ENCODE measurements at places on chromosomes 6 and 20. TPM values are rescaled to one million over a fixed set of nuclear protein-coding genes. Genes with fewer than 3 reads are reported as not detected.

DNA sequence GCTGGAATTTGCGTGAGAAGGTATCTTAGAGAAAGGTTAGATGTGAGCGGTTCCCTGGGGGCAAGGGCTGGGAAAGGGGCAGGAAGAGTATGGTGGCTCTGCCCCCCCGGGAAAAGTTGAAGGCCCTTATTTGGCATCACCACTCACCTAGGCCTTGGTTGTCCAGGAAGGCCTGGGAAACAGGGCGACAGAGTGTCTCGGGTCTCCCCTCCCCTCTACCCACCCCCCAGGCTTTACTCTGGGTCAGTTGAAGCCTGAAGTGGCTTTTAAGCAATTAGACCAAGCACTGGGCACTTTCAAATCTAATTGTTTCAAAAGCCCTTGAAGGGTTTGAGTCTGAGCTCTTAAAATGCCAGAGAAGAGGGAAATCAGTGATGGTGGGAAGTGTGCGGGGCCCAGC, 30.2 kb upstream of the FOXP4 start:
- no peaks in the 10 kb centered on the region for H3K4me1 ChIP-seq
- H3K36me3 ChIP-seq, result no peaks in the 10 kb centered on the region
- H3K4me3 ChIP-seq, result no peak overlapping the region
- H3K27ac ChIP-seq, result no peak overlapping the region
- no peak for DNase-seq

- peak overlapping the region; percentile 87 for H3K27ac ChIP-seq
- no peaks in the 10 kb centered on the region for H3K27me3 ChIP-seq
- H3K4me3 ChIP-seq, result peak overlapping the region; percentile 85
- DNase-seq, result no peak
Observed at GRCh38 chr6:41942067-41942851, 651 bp upstream of the CCND3 start.

GRCh38 chr6:10540073-10540746, 19.1 kb downstream of the GCNT2 start:
- H3K27ac ChIP-seq, result no peak overlapping the region
- H3K27me3 ChIP-seq, result no peaks in the 10 kb centered on the region
- no peaks in the 10 kb centered on the region for H3K4me1 ChIP-seq
- H3K4me3 ChIP-seq, result no peak overlapping the region

- no peak for DNase-seq
- H3K4me3 ChIP-seq, result no peak overlapping the region
- peaks cover 5% of the 10 kb centered on the region for H3K36me3 ChIP-seq
- H3K4me1 ChIP-seq, result no peaks in the 10 kb centered on the region
Observed at GRCh38 chr6:1825926-1826325, 216.2 kb downstream of the FOXC1 start.

- H3K27me3 ChIP-seq, result no peaks in the 10 kb centered on the region
- H3K4me1 ChIP-seq, result peaks cover 29% of the 10 kb centered on the region
- H3K36me3 ChIP-seq, result peaks cover 32% of the 10 kb centered on the region
Observed at GRCh38 chr6:31797588-31797987, 2.0 kb upstream of the VARS1 start.

GRCh38 chr6:43734294-43734665, 35.7 kb upstream of the VEGFA start:
- no peaks in the 10 kb centered on the region for H3K27me3 ChIP-seq
- H3K27ac ChIP-seq, result no peak overlapping the region
- H3K36me3 ChIP-seq, result peaks cover 8% of the 10 kb centered on the region

- peaks cover 4% of the 10 kb centered on the region for H3K4me1 ChIP-seq
- no peak overlapping the region for H3K27ac ChIP-seq
- no peak overlapping the region for H3K4me3 ChIP-seq
- no peak for DNase-seq
- H3K27me3 ChIP-seq, result peaks cover 5% of the 10 kb centered on the region
Observed at GRCh38 chr6:144075187-144075586, 20.2 kb downstream of the SF3B5 start.

GRCh38 chr6:12001706-12002435, 10.2 kb upstream of the HIVEP1 start:
- no peak overlapping the region for H3K27ac ChIP-seq
- H3K27me3 ChIP-seq, result no peaks in the 10 kb centered on the region
- peaks cover 21% of the 10 kb centered on the region for H3K4me1 ChIP-seq

DNA sequence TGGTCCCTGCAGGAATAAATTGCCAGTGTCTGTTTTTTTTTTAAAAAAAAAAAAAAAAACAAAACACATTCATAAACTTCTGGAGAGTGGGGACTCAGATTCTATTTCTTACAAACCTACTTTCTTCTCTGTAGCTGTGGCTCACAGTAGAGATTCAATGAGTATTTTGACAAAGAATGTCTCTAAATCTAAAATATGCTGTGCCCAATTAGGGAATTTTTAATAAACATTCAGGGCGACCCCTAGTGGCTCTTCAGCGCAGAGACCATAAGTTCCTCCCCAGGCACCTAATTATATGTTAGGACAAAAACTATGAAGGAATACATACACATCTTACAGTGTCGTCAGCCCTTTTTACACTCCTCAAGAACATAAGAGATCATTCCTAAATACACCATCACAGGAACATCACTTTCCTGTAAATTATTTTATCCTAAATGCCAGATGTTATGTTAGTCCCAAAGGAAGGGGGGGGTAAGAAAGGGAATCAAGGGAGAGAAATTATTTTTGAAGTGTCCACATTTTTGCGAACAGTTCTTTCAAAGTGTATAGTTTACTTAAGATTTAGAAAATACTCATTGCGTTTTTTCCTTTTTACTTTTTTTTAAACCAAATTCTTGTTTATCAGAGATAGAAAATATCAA, 21.8 kb upstream of the NAA20 start:
- H3K36me3 ChIP-seq, result no peaks in the 10 kb centered on the region
- H3K27ac ChIP-seq, result no peak overlapping the region
- DNase-seq, result no peak
- H3K4me1 ChIP-seq, result no peaks in the 10 kb centered on the region

GRCh38 chr20:32358883-32359632, 927 bp downstream of the ASXL1 start:
- H3K4me1 ChIP-seq, result peaks cover 64% of the 10 kb centered on the region
- H3K27ac ChIP-seq, result peak overlapping the region; percentile 92
- peaks cover 48% of the 10 kb centered on the region for H3K36me3 ChIP-seq
- H3K27me3 ChIP-seq, result no peaks in the 10 kb centered on the region
- H3K4me3 ChIP-seq, result peak overlapping the region; percentile 99
- peak; percentile 67 for DNase-seq

DNA sequence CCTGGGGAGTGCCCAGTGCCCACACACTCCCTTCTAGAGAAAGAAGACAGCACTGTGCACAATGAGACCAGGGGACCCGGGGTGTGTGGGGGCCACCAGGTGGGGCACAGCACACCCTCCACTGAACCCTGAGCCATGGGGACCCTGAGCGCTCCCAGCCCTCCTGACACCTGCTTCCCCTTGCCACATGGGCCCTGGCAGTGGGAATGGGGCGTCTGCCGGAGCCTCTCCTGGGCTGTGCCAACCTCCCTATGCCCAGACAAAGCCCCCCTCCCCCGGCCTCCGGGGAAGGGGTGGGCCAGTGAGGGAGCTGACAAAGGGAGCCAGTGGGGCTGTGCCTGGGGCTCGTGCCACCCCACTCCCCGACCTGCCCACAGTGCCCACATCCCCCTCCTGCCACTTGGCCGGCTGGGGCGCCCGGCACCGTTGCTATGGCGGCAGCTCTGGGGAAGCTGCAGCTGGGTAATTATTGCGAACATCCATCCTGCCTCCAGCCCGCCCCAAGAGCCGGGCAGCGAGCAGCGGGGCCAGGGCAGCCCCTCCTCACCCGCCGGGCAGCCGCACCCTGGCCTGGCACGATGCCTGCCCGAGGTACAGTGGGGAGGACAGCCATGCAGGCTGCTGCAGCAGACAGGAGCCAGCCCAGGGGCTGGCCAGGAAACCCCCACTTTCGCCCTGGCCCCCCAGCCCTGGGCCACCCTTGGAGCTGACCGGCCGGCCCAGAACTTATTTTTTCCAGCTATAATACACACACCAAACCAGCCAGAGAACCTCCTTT, 41.9 kb upstream of the NOL4L start:
- H3K27me3 ChIP-seq, result no peaks in the 10 kb centered on the region
- H3K4me3 ChIP-seq, result no peak overlapping the region
- no peaks in the 10 kb centered on the region for H3K4me1 ChIP-seq
- no peaks in the 10 kb centered on the region for H3K36me3 ChIP-seq
- no peak for DNase-seq

DNA sequence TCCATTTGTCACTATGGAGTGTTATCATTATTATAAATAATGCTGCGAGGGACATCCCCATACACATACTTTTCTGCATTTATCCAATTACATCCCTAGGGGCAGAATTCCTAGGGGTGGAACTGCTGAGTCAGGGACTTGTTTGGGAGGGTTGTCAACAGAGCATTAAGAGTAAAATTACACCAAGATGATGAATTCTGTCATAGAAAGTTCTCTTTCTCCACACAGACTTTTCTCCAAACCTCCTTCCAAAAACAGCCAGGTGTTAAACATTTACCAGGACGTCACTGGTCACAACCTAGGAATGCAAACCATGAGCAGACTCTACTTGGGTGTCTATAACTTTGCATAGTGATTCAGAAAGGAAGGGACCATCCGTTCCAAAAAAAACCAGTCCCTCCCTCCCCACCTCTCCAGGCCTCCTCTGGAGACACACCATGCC, 95.5 kb downstream of the PRND start:
- H3K27me3 ChIP-seq, result no peaks in the 10 kb centered on the region
- H3K4me3 ChIP-seq, result no peak overlapping the region
- no peak for DNase-seq
- H3K4me1 ChIP-seq, result peaks cover 44% of the 10 kb centered on the region

DNA sequence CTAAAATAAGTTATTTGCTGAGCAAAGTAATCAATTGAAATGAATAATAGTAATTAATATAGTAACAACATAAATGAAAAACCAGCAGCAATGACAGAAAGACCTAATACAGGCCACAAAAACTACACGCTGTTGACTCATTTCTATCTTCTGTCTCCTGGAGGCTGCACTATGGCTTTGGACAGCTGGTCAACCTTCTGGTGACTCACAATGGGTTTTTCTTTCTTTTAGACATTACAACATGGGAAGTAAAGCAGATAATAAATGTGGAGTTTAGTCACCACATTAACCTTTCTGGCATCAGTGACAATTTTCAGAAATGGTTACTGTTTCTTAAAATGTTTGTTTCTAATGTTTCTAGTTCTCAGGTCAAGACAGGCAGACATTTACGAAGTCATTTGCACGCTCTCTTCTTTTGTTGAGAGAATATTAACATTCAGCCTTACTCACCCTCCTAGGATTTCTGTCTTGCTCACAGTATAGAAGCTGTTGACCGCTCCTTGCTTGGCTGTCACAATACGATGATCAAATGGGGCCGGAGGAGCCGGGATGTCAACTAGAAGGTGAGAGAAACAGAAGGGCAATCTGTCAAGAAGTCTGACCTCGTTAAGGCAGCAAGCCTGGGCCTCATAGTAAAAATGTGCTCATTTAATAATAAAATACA, 62.2 kb downstream of the MYLK4 start:
- peaks cover 5% of the 10 kb centered on the region for H3K27me3 ChIP-seq
- no peaks in the 10 kb centered on the region for H3K4me1 ChIP-seq
- H3K27ac ChIP-seq, result no peak overlapping the region
- no peaks in the 10 kb centered on the region for H3K36me3 ChIP-seq
- H3K4me3 ChIP-seq, result no peak overlapping the region

GRCh38 chr6:167152862-167153261, 4.9 kb downstream of the GPR31 start:
- no peak overlapping the region for H3K4me3 ChIP-seq
- peaks cover 7% of the 10 kb centered on the region for H3K4me1 ChIP-seq
- H3K27me3 ChIP-seq, result peaks cover 2% of the 10 kb centered on the region
- no peak overlapping the region for H3K27ac ChIP-seq
- no peaks in the 10 kb centered on the region for H3K36me3 ChIP-seq

GRCh38 chr20:10239954-10240353, 21.3 kb downstream of the SNAP25 start:
- H3K4me1 ChIP-seq, result no peaks in the 10 kb centered on the region
- H3K27me3 ChIP-seq, result no peaks in the 10 kb centered on the region
- H3K36me3 ChIP-seq, result no peaks in the 10 kb centered on the region
- no peak for DNase-seq
- H3K4me3 ChIP-seq, result no peak overlapping the region

DNA sequence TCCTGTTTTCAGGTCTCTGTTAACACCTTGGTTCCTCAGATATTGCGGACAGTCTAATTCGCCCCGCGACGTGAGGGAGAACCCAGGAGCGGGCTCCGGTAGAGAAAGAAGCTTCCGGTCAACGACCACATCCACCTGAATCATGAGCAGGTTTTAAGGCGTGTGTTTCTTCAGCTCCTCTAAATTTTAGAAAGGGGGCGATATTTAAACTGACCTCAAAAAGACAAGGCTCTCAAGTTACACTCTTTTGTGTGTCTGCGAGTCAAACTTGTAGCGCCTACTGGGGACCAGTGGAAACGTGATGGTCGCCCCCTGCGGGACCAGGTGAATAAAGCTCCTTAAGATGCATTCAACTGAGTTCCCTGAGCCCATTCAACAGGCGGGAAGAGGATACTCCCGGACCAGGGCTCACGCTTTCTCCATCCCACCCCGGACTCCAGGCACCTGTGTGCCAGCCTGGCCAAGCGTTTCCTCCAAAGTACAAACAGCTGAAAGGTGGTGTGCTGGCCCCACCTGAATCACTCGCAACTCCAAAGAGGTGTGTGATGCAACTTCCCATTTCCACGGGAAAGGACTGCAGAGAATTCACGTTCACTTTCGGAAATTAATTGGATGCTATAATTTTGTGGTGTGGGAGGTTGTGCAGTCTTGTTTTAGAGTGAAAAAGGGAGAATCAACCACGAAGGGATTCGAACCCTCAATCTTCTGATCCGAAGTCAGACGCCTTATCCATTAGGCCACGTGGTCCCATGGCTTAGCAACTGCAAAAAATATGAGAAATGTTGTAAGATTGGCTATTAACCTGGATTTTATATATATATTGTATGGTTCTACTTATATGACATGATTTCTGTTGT, 17.0 kb downstream of the GPX5 start:
- DNase-seq, result peak; percentile 46
- H3K27me3 ChIP-seq, result peaks cover 71% of the 10 kb centered on the region
- peak overlapping the region; percentile 72 for H3K4me3 ChIP-seq
- peaks cover 23% of the 10 kb centered on the region for H3K4me1 ChIP-seq

GRCh38 chr6:122753688-122754056, 25.8 kb upstream of the FABP7 start:
- no peak overlapping the region for H3K27ac ChIP-seq
- H3K36me3 ChIP-seq, result no peaks in the 10 kb centered on the region
- H3K4me3 ChIP-seq, result no peak overlapping the region
- peaks cover 15% of the 10 kb centered on the region for H3K4me1 ChIP-seq
- no peak for DNase-seq

COL9A3 gene
- 0.32 TPM for total RNA-seq

OLIG3 gene
- not detected for total RNA-seq

LY86 gene
- total RNA-seq, result 0.57 TPM

HRH3 gene
- total RNA-seq, result not detected

SYNGAP1 gene
- 60.1 TPM for total RNA-seq

COL9A1 gene
- total RNA-seq, result not detected

HLA-DQB1 gene
- total RNA-seq, result 2.7 TPM

MYCT1 gene
- total RNA-seq, result not detected
